ENCODE measurements at places on chromosomes 7 and 10. TPM values are rescaled to one million over a fixed set of nuclear protein-coding genes. Genes with fewer than 3 reads are reported as not detected.

The NOS3 gene
- total RNA-seq = 1.8 TPM

The CCDC136 gene
- 20.3 TPM for total RNA-seq

The ADAMTS14 gene
- total RNA-seq = 0.11 TPM

The LIPF gene
- not detected for total RNA-seq

The HABP2 gene
- not detected for total RNA-seq

The TMEM270 gene
- not detected for total RNA-seq

The LRWD1 gene
- 11.6 TPM for total RNA-seq

The BLNK gene
- total RNA-seq = not detected

The PUS7 gene
- 8.0 TPM for total RNA-seq

The SLC26A5 gene
- total RNA-seq = not detected

The PANK1 gene
- 4.4 TPM for total RNA-seq

The COG5 gene
- total RNA-seq = 49.2 TPM

The SUN3 gene
- total RNA-seq = not detected

The SEMA3D gene
- total RNA-seq = not detected

The NANOS1 gene
- 0.14 TPM for total RNA-seq

The CPA5 gene
- total RNA-seq = 1.7 TPM

The TAX1BP1 gene
- 110 TPM for total RNA-seq

The MRLN gene
- total RNA-seq = not detected

The FZD8 gene
- total RNA-seq = 0.14 TPM

The MMRN2 gene
- total RNA-seq = not detected

The KCTD7 gene
- 11.3 TPM for total RNA-seq

The PIK3AP1 gene
- total RNA-seq = 9.1 TPM

The GIMAP6 gene
- 35.9 TPM for total RNA-seq

The SYNPO2L gene
- not detected for total RNA-seq

The ASZ1 gene
- total RNA-seq = not detected

The GIMAP4 gene
- total RNA-seq = 202 TPM

The MINDY3 gene
- total RNA-seq = 14.4 TPM

The RBP3 gene
- not detected for total RNA-seq

The HPS1 gene
- 57.4 TPM for total RNA-seq

The H2BK1 gene
- total RNA-seq = 1.2 TPM

The OPN1SW gene
- not detected for total RNA-seq

The CADPS2 gene
- not detected for total RNA-seq

The GLRX3 gene
- 94.1 TPM for total RNA-seq

The BAIAP2L1 gene
- total RNA-seq = 4.2 TPM

The ST8SIA6 gene
- total RNA-seq = not detected

The STEAP1 gene
- total RNA-seq = 0.30 TPM

The NKX2-3 gene
- not detected for total RNA-seq

The UBN2 gene
- total RNA-seq = 11.6 TPM

The LEP gene
- total RNA-seq = not detected

The IFT22 gene
- 2.9 TPM for total RNA-seq

The GRK5 gene
- 34.5 TPM for total RNA-seq
